Heart right ventricle (tissue), 16 donors: ENCODE measurements at places on chromosomes 1 and 21. TPM values are rescaled to one million over a fixed set of nuclear protein-coding genes. Genes with fewer than 3 reads are reported as not detected.
A peak's percentile ranks its signal among the peaks of the same experiment; 100 is the strongest.

- peaks cover 35% of the 10 kb centered on the region for H3K4me1 ChIP-seq
- no peak overlapping the region for H3K4me3 ChIP-seq
- H3K27me3 ChIP-seq = no peaks in the 10 kb centered on the region
- peak overlapping the region; percentile 60 for H3K27ac ChIP-seq
- no peak for DNase-seq
These were observed 5.0 kb downstream of the ENTREP3 start for GRCh38 chr1:155250246-155250632.

Gene DNAI4
- total RNA-seq = 8.0 TPM

DNA sequence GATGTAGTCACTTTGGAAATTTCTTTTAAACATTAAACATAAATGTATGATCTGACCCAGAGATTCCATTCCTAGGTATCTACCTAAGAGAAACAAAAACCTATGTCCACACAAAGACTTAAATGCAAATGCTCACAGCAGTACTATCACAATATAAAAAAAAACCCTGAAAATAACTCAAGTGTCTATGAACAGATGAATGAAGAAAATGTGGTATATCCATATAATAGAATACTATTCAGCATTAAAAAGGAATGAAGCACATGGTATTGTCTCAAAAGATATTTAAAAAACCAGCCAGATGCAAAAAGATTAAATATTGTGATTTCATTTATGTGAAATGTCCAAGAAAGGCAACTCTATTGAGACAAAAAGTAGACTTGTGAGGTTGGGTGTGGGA is 48.3 kb downstream of the ADSS2 start:
- no peak for DNase-seq
- no peak overlapping the region for H3K27ac ChIP-seq
- H3K4me3 ChIP-seq = no peak overlapping the region
- peaks cover 56% of the 10 kb centered on the region for H3K36me3 ChIP-seq

Gene AGMAT
- total RNA-seq = not detected

- peak; percentile 12 for DNase-seq
- H3K4me1 ChIP-seq = no peaks in the 10 kb centered on the region
- peaks cover 8% of the 10 kb centered on the region for H3K27me3 ChIP-seq
- no peaks in the 10 kb centered on the region for H3K36me3 ChIP-seq
These were observed 53.1 kb downstream of the LMX1A start for GRCh38 chr1:165303386-165303785.

- H3K4me3 ChIP-seq = no peak overlapping the region
- H3K4me1 ChIP-seq = no peaks in the 10 kb centered on the region
- H3K27me3 ChIP-seq = no peaks in the 10 kb centered on the region
- no peak overlapping the region for H3K27ac ChIP-seq
These were observed 671.6 kb upstream of the ZP4 start for GRCh38 chr1:238562341-238562740.

Gene ZNF648
- 0.09 TPM for total RNA-seq

Gene RXFP4
- total RNA-seq = not detected

DNA sequence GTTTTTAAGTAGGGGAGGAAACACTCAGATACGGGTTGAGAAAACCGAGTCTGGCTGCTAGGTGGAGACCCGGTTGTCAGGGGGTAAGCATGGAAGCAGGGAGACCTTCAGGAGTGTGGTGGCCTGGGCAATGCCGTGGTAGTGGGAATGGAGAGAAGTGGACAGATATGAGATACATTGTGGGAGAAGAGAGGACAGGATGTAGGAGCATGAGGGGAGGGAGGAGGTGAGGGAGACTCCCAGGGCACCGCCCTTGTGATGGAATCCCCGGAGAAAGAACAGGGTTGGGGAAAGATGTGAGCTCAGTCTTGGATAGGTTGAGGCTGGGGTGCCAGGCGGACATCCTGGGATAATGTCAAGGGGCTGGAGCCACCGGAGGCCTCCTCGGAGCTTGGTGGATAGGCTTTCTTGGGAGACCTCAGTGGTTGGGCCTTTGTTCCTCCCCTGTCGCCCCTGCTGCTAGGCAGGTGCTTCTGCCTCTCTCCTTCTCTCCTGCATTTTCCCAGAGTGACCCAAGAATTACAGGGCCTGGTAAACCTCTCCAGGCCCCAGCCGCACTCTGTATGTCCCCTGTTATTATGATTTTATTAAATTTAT is 21.3 kb downstream of the ZNF362 start:
- no peak for DNase-seq
- H3K36me3 ChIP-seq = peaks cover 67% of the 10 kb centered on the region
- no peak overlapping the region for H3K4me3 ChIP-seq
- H3K27ac ChIP-seq = no peak overlapping the region
- H3K4me1 ChIP-seq = no peaks in the 10 kb centered on the region

DNA sequence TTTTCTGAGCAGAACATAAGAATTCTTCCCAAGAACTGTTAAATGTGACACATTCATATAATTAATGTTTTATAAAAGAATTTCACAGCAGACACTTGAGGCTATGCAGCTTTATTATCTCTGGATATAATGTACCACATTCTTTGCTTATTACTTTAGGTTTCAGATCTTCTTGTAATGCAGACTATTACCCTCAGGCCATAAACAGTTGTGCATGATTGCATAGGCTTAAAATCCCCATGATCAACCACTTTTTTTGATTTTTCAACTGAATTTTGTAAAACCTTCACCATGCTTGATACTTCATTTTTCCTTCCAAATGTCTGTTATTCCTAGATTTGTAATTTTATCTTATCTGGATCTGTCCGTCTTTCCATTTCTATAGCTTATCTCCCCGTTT is 1355.7 kb downstream of the BRINP3 start:
- H3K27me3 ChIP-seq = no peaks in the 10 kb centered on the region
- DNase-seq = no peak
- H3K27ac ChIP-seq = no peak overlapping the region
- H3K4me1 ChIP-seq = no peaks in the 10 kb centered on the region
- no peak overlapping the region for H3K4me3 ChIP-seq

Gene FCGR3A
- 120 TPM for total RNA-seq

Gene BCAS2
- 36.3 TPM for total RNA-seq

Gene GSTM2
- 56.9 TPM for total RNA-seq

- peaks cover 36% of the 10 kb centered on the region for H3K4me1 ChIP-seq
- DNase-seq = no peak
- peak overlapping the region; percentile 89 for H3K27ac ChIP-seq
- H3K27me3 ChIP-seq = no peaks in the 10 kb centered on the region
- H3K4me3 ChIP-seq = peak overlapping the region; percentile 87
These were observed 994 bp upstream of the ACBD6 start for GRCh38 chr1:180503280-180503862.
